ENCODE measurements at places on chromosomes 7 and 10.

- no peak for DNase-seq
Observed at GRCh38 chr7:7907306-7907705, 61.3 kb upstream of the GLCCI1 start.

GRCh38 chr10:89690027-89690426 is 11.4 kb upstream of the KIF20B start:
- no peak for DNase-seq

DNA sequence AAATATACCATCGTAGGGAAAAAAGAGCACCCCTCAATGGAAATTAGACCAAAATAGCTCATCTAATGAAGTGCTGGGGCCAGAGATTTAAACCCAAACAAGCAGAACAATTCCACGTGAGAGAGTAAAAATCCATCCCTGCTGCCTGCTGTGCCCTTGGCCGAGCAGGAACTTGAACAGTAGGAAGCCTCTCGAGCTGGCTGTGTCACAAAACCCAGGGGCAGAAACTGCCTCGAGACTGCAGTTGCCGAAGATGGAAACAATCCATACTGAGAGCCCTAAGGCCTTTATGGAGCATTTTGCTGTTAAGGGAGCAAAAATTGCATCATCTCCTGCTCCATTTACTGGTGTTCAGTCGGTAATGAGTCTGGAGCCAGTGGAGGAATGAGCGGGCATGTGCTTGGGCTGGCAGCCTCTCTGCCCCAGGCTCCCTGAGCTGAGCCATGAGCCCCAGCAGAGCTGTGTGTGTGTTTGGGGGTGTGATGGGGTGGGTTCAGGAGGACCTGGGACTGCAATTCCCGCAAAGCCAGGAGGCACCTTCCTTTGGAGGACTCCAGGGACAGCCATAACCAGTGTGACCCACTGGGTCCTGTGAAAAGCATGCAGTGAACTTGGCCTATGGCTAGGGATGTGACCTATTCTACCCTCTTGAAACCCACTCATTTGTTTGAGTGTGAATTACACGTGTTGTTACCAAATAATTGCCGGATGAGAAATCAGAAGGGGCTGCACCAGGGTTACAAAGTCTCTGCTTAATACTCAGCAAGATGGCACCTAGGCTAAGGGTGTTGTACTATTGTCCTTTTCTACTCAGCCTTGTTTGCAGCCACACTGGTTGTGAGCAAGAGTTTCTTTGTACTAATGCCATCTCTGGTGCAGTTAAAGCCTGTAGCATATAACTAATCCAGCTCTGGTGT is 58.3 kb downstream of the CDHR3 start:
- no peak for DNase-seq

GRCh38 chr7:27173511-27173955 is 587 bp downstream of the HOXA10 start:
- DNase-seq, result peak; percentile 51

GRCh38 chr7:44981035-44981706 is 2.4 kb upstream of the MYO1G start:
- DNase-seq, result no peak

DNA sequence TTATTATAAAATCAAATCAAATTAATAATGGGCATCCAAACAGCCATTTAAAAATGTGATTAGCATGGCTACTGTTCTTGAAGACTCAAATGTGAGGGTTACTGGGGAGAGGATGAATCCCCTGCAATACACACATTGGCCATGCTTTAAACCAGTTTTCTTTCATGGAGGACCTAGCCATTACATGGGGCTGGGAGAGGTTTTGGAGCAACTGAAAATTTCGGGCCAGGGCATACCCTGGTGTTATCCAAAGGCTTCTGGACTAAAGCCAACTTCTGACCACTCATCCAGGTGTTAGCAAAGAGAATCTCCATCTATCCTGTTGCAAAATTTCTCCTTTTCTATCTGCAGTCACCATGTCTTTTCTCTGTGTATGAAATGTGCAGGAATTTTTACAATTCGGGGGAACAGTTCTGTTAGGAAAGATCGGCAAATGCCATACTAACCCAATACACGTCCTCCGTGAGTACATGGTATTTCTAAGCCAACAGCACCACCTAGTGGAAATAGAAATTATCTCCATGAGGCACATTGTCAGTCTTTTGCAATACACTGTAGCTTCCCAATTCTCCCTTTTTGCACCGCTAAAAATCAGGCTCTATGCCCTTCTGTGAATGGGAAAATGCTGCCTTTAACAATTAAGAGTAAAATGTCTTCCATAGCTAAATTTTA is 47.0 kb upstream of the ZNF107 start:
- peak; percentile 55 for DNase-seq

DNA sequence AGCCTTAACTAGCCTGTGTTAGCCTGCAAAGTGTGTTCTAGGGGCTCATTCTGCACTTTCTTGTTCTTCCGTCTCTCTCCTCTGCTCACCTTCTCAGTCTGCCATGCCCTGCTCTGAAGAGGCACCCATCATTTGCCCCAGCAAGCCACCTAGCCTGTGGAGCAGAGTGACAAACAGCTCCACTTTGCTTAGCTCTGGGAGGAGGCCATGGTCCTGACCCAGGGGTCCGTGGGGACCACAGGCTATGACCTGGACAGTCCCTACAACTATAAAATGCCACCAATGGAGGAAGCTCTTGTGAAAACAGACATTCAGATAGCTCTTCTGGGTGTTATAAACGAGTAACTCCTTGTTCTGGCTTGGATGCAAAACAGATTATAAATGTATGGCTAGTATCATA is 1029.6 kb downstream of the CNTNAP2 start:
- no peak for DNase-seq

- DNase-seq, result no peak
Observed at GRCh38 chr10:78470267-78471103, 436.8 kb downstream of the RPS24 start.

Data from naive thymus-derived CD4-positive, alpha-beta T cell (primary cell).